T-helper 22 cell (primary cell): ENCODE measurements at places on chromosomes 7 and 10.

DNA sequence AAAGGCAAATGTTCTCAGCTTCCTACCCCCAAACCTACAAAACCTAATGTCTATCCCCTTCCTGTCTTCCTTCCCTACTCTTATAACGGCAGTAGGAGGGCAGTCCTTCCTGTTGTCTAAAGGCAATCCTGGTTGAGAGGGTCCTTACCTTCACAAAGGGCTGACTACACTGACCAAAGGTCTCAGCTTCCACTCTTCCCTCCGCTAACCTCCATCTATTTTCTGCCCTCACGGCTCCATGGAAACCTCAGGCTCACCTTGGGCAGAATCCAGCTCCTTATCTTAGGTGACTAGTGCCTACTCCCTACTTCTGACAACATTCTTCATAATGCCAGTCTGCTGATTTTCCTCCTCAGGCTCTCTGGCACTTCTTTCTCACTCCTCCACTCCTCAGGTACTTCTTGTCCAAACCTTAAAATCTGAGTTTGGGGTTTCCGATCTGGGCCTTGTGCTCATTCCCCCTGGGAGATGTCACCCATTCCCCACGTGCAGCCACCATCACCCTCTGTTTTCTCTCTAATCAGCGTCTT lies 542 bp downstream of the FBXL13 start:
- DNase-seq, result no peak

- no peak for DNase-seq
Measured at GRCh38 chr10:27531336-27531847, 27.3 kb downstream of the RAB18 start.

DNA sequence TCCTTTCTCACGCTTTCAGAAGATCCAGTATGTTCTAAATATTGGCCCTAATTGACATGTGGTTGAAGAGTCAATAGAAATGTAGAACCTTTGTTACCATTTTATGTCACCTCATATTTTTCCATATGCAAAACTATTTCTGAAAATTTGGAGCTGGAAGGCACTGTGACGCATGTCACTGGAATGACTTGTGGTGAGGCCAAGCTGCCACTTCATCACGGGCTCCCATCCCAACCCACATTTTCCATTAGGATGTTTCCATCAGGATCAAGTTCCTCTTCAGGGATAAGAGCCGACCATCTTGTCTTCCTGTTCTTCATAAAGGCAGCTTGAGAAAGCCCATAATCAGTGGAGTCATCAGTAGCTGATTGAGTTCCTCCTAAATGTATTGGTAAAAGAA lies 1241.7 kb downstream of the GATA3 start:
- no peak for DNase-seq

GRCh38 chr10:102434394-102435132 lies 2.2 kb upstream of the CUEDC2 start:
- DNase-seq, result no peak
